ENCODE measurements at places on chromosomes 1 and 21. TPM values are rescaled to one million over a fixed set of nuclear protein-coding genes. Genes with fewer than 3 reads are reported as not detected.

The S100A8 gene
- 128 TPM for polyA plus RNA-seq

The PLA2G2C gene
- not detected for polyA plus RNA-seq

The BROX gene
- polyA plus RNA-seq: 13.9 TPM

GRCh38 chr1:239722035-239722434 lies 335.7 kb downstream of the CHRM3 start:
- no peak for DNase-seq

Measured in urinary bladder (tissue), 4 donors.